ENCODE measurements at places on chromosomes 7 and 10.

GRCh38 chr10:61779950-61780659 is 117.4 kb downstream of the CABCOCO1 start:
- DNase-seq: no peak

- DNase-seq: no peak
Observed at GRCh38 chr10:104875561-104875960, 234.5 kb downstream of the SORCS3 start.

GRCh38 chr7:103071000-103071399 is 3.6 kb downstream of the FBXL13 start:
- DNase-seq: no peak

DNA sequence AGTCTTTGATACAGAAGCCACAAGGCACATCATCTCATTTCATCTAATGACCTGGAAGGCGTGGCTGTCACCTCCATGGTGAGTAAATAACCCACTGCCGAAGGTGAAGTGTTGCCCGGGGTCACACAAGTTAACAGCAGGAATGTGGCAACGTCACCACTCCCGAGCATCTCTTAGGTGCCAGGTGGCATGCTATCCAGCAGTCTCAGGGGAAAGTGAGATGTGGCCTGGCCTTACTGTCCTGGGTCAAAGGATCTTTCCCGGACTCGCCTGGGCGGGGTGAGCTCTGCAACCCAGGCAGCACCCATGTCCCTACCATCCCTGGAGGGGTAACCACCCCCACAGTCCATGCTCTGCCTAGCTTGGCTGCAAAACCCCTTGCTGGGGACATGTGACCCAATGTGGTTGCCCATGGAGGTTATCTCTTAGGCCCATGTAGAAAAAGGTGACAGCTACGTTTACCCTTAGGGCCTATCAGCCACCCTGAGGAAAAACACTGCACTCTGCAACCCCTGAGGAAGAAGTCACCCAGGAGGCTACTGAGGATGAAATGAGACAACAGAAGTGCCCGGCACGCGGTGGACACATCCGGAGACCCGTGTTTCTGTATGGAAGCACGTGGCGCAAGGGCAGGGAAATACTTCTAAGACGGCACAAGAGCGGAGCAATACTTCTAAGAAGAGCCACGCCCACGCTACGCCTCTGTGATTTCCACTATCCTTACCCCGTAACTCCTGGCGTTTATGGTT is 52.0 kb downstream of the BAIAP2L1 start:
- DNase-seq: no peak

DNA sequence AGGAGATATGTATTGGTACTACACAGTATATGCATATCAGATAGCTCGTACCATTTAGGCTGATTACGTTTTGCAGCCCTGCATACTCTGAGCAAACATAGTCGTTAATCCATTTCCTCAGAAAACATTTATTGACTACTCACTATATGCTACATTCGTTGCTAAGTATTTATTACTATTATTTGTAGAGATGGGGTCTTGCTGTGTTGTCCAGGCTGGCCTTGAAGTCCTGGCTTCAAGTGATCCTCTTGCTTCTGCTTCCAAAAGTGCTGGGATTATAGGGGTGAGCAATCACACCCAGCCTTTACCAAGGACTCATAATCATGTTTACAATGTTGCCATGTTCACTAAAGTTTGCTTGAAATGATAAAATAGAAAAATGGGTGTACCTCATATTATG is 174.7 kb downstream of the ARL4A start:
- DNase-seq: no peak

- DNase-seq: no peak
Observed at GRCh38 chr7:70712942-70713341, 419.0 kb upstream of the GALNT17 start.

DNA sequence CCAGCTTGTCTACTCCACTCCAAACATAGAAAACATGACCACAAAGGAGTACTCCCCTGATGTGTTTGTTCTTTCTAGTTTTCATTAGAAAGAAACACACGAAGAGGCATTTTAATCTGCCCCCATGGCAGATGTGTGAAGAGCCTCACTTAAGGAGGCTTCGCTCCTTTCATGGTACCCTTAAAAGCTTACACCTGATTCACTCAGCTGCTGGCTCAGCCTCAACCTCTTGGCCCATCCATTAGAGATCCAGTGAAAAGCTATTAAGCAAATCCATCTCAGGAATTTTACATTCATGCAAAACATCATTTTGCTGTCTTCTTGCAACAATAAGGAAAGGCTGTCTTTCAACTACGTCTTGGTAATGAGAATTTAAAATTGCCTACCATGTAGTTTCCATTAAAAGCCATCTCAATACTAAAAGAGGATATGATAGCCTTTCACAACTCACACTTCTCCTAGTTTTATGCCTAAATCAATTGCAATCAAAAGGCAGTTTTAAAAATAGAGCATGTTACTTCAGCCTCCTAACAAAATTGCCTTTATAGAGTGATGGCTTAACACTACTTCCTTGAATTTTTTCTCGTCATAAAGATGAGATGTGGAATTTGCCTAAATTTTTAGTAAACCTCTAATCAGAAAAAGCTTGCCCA is 22.7 kb downstream of the MACC1 start:
- no peak for DNase-seq

- no peak for DNase-seq
Observed at GRCh38 chr10:65571011-65571570, 1354.7 kb upstream of the LRRTM3 start.

- no peak for DNase-seq
Observed at GRCh38 chr7:112581529-112581928, 100.7 kb downstream of the LSMEM1 start.

DNA sequence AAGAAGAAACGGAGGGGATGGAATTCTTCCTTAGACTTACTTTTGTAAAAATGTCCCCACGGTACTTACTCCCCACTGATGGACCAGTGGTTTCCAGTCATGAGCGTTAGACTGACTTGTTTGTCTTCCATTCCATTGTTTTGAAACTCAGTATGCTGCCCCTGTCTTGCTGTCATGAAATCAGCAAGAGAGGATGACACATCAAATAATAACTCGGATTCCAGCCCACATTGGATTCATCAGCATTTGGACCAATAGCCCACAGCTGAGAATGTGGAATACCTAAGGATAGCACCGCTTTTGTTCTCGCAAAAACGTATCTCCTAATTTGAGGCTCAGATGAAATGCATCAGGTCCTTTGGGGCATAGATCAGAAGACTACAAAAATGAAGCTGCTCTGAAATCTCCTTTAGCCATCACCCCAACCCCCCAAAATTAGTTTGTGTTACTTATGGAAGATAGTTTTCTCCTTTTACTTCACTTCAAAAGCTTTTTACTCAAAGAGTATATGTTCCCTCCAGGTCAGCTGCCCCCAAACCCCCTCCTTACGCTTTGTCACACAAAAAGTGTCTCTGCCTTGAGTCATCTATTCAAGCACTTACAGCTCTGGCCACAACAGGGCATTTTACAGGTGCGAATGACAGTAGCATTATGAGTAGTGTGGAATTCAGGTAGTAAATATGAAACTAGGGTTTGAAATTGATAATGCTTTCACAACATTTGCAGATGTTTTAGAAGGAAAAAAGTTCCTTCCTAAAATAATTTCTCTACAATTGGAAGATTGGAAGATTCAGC is 158.7 kb upstream of the LANCL2 start:
- no peak for DNase-seq

DNA sequence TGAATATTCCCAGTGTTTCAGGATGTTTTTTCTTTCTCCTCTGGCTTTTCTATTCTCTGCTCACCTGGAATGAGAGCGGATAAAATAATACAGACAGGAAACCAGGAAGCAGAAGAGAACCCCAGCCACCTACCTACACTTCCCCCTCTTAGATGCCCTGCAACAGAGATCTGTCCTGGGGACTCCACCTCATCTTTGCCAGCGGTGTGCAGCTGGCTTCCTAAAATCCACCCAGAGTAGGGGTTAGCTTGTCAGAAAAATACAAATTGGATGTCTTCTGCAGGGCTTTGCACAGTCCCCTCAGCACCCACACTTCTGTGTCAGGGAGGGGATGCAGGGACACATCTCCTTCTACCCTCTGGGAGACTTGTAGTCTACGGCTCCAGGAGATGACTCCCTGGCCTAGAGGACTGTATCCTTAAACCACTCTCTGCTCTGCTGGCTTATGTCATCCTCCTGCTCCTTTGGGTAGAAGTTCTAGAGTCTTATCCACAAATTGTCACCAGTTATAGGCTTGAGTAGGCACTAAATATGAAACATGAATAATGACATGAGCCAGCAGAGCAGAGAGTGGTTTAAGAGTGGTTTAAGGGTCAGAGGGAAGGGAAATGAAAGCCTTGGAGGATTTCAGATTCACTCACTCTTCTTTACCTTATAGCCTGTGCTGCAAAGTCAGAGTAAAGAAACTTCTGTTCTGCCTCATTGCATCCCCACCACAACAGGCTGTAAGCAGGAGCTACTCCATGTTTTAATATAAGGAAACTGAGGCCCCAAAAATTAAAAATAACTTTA is 749.4 kb downstream of the AUTS2 start:
- no peak for DNase-seq
